Endodermal cell (in vitro differentiated cells): ENCODE measurements at places on chromosomes 1 and 21. TPM values are rescaled to one million over a fixed set of nuclear protein-coding genes. Genes with fewer than 3 reads are reported as not detected.

DNA sequence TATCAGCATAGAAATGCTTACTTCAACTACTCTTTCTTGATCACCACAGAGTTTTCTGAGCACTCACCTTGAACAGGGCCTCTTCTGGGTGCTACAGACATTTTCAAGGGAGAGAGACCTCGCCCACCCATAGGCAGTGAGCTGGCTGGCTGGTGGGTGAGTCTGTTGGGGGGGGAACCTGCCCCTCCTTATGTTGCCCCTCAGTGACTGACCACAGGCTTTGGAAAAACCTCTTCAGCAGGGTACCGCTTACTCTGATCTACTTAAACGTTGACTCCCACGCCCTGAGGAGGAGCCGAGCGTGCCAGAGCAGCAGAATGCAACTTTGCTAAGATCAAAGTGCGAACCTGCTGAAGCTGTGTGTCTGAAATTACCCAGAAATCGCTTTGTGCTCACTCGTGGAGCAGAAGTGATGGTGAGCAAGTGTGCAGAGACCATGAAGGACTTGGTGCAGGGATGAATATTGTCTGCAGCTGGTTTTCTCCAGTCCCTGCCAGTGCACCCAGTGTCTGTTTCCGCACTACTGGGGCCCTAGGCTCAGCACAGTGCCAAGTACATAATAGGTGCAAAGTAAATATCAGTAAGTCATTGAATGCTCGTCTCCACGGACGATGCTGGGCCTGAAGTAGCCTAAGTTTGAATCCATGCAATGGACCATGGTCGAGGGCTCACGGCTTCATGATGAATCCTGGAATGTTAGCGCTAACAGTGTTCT lies 158.7 kb upstream of the IRF2BP2 start:
- no peak overlapping the region for H3K27ac ChIP-seq
- H3K4me3 ChIP-seq = no peak overlapping the region
- DNase-seq = no peak
- H3K27me3 ChIP-seq = no peaks in the 10 kb centered on the region

GRCh38 chr1:6265151-6265550 lies 4.3 kb upstream of the GPR153 start:
- H3K27me3 ChIP-seq = peaks cover 11% of the 10 kb centered on the region
- H3K4me3 ChIP-seq = no peak overlapping the region
- DNase-seq = no peak
- H3K27ac ChIP-seq = no peak overlapping the region

DNA sequence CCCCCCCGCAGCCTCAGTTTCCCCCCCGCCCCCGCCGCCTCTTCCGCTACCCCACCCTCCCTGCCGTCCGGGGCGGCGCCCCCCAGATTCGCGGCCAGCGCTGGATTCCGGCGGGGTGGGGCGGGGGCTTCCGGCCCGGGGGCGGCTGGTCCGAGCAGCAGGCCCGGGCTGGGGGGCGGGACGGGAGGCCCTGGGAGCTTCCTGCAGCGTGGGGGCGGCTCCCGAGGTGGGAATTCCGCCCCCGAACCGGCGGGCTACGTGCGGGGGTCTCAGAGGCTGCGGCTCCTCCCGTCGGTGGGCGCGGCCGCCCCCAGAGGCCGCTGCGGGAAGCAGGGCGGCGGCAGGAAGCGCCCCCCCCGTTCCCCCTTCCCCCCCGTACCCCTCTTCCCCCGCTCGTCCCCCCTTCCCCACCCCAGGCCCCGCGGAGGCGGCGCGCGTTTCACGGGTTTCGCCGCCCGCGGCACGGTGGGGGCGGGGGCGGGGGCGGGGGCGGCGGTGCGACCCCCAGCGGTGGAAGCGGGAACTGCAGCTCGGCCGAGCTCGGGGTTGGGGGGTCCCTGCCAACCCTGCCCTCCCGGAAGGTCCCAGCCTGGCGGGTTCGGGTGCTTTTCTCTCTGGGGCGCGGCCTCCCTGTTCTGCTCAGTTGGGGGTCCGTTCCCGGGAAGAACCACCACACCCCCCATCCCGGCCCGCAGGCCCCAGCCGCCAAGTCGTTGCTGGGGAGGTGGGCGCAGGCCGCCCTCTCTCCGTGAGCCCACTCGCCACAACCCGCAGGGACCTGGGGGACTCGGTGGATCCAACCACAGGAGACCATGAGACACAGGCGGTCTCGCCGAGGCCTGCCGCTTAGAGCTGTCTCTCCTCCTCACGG lies 76.3 kb downstream of the MORN1 start:
- H3K27ac ChIP-seq = peak overlapping the region; percentile 60
- no peaks in the 10 kb centered on the region for H3K27me3 ChIP-seq
- no peaks in the 10 kb centered on the region for H3K36me3 ChIP-seq
- no peak overlapping the region for H3K4me3 ChIP-seq

GRCh38 chr1:43844114-43844513 lies 89.5 kb upstream of the ARTN start:
- H3K4me3 ChIP-seq = no peak overlapping the region
- no peaks in the 10 kb centered on the region for H3K27me3 ChIP-seq
- no peak for DNase-seq

DNA sequence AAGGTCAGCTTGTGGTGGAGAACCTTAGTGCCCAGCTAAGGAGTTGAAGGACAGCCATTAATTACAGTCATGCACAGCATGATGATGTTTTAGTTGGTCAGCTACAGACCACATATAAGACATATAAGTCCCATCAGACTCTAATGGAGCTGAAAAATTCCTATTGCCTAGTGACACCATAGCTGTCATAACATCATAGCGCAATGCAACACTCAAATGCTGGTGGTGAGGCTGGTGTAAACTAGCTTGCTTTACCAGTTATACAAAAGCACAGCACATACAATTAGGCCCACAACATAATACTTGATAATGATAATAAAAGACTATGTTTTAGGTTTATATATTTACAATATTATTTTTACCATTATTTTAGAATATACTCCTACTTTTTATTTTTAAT lies 4.0 kb downstream of the ECHDC2 start:
- no peak overlapping the region for H3K27ac ChIP-seq
- H3K27me3 ChIP-seq = peaks cover 30% of the 10 kb centered on the region
- no peak overlapping the region for H3K4me3 ChIP-seq
- no peaks in the 10 kb centered on the region for H3K4me1 ChIP-seq

KRTAP21-2 gene
- not detected in 2 replicates for total RNA-seq

DNA sequence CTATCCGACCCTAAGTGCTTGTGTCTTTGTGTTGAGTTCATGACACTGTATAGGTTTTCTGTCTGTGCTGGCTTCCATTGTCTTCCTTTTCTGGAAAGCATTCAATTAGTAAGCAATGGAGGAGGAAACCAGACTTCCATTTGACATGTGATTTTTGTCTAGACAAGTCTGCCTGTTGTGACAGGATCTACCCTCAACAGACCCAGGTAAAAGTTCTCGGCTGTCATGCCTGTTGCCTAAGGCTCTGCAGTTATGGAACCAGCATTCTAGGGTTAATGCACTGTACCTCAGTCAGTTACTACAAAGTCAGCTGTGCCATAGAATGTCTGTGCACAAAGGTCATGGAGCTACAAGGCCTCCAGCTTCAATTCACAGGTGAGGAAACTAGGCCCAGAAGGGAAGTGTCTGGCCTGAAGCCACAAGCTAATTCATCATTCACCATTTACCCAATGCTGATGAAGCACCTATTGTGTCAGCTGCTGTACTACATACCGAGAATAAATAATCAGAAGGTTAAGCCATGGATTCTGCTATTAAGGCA lies 72.3 kb downstream of the PLPP3 start:
- DNase-seq = no peak
- no peaks in the 10 kb centered on the region for H3K27me3 ChIP-seq
- peaks cover 62% of the 10 kb centered on the region for H3K36me3 ChIP-seq
- no peak overlapping the region for H3K27ac ChIP-seq
- H3K4me1 ChIP-seq = peaks cover 17% of the 10 kb centered on the region

DNA sequence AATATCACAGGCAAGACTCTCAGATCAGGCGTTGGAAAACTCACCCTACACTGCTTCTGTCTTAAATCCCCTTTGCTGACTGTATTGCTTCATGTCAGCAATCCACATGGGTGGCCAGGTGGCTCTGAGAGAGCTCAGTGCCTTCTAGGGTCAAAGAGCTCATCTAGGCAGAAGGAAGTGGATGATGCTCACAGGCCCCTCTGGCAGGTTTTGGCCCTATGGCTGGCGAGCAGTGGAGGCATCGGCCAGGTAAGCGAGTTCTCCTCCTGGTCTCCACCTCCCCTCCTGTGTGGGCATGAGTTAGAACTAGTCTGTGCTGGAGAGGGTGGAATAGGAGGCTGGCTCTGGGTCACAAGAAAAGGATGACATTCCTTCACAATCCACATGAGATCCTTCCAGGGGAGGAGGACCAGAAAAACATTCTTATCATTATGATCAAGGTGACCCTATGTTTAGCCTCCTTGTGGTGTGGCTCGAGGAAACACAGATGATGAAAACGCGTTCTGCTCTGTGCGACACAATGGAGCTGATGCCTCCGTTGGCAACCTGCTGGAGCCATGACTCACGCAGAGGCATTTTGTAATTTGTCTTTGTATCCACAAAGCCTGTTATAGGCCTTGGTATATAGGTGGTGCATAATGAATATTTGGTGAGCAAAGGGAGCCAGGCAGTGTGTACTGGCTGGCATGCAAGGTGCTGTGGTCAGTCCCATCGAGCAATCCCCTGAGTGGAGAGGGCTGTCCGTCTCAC lies 264.6 kb upstream of the RAB4A start:
- H3K27me3 ChIP-seq = no peaks in the 10 kb centered on the region
- H3K4me3 ChIP-seq = no peak overlapping the region
- peaks cover 4% of the 10 kb centered on the region for H3K4me1 ChIP-seq

GRCh38 chr1:41122851-41123518 lies 101.5 kb upstream of the SLFNL1 start:
- no peak overlapping the region for H3K27ac ChIP-seq
- peaks cover 23% of the 10 kb centered on the region for H3K27me3 ChIP-seq
- no peaks in the 10 kb centered on the region for H3K4me1 ChIP-seq
- DNase-seq = peak; percentile 52

LINGO4 gene
- not detected in 2 replicates for total RNA-seq

GRCh38 chr1:233304489-233305102 lies 9.1 kb upstream of the PCNX2 start:
- DNase-seq = no peak
- H3K4me1 ChIP-seq = no peaks in the 10 kb centered on the region
- H3K27me3 ChIP-seq = no peaks in the 10 kb centered on the region
- H3K4me3 ChIP-seq = no peak overlapping the region

DNA sequence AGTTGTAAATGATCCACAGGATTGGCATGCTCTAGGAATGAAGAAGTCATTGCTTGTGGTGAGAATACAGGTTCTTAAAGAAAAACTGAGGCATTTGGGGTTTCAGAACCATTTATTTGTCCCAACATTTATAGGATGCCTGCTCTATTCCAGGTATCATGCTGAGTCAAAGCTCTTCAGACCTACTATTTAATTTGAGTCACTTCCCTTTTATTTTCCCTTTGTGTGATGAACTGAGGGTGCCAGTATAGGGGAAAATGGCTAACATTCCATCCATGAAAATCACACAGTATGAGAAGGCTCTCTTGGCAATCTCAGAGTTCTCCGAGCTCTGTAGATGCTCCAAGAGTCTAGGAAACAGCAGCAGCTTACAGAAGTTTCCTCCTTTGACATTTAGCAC lies 110.4 kb downstream of the RNF220 start:
- H3K4me1 ChIP-seq = peaks cover 11% of the 10 kb centered on the region
- no peak overlapping the region for H3K4me3 ChIP-seq
- H3K36me3 ChIP-seq = no peaks in the 10 kb centered on the region
- H3K27ac ChIP-seq = no peak overlapping the region
- DNase-seq = no peak
- peaks cover 70% of the 10 kb centered on the region for H3K27me3 ChIP-seq

CRP gene
- total RNA-seq = 0.92 to 1.2 TPM (median 1.2 TPM) in 3 replicates

- no peak overlapping the region for H3K27ac ChIP-seq
- no peaks in the 10 kb centered on the region for H3K27me3 ChIP-seq
- no peak for DNase-seq
- H3K4me1 ChIP-seq = no peaks in the 10 kb centered on the region
Observed at GRCh38 chr1:152917794-152918193, 9.4 kb downstream of the IVL start.

- no peak for DNase-seq
- no peaks in the 10 kb centered on the region for H3K27me3 ChIP-seq
- no peak overlapping the region for H3K27ac ChIP-seq
- H3K36me3 ChIP-seq = no peaks in the 10 kb centered on the region
- H3K4me3 ChIP-seq = no peak overlapping the region
Observed at GRCh38 chr1:86324130-86324822, 71.8 kb downstream of the ODF2L start.

CFAP74 gene
- 0.57 to 0.59 TPM (median 0.58 TPM) in 3 replicates for total RNA-seq

DNA sequence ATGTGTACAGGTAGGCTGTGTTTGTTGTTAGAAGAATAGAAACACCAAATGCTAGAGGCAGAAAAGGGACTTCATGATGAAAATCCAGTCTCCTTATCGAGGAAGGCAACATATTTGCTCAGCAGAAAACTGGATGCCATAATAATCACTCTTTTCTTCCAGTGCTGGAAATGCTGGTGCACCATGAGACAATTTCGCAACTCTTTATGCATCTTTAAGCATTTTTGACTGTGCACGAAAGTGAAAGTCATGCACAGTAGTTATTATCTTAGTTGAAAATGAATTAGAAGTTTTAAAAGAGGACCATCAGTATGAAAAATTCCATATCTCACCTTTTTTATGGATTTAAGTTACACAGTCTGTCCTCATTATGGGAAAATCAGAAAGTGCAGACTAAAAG lies 29.1 kb downstream of the SMYD2 start:
- no peak for DNase-seq
- no peak overlapping the region for H3K4me3 ChIP-seq
- H3K27me3 ChIP-seq = no peaks in the 10 kb centered on the region
- no peaks in the 10 kb centered on the region for H3K4me1 ChIP-seq

DNA sequence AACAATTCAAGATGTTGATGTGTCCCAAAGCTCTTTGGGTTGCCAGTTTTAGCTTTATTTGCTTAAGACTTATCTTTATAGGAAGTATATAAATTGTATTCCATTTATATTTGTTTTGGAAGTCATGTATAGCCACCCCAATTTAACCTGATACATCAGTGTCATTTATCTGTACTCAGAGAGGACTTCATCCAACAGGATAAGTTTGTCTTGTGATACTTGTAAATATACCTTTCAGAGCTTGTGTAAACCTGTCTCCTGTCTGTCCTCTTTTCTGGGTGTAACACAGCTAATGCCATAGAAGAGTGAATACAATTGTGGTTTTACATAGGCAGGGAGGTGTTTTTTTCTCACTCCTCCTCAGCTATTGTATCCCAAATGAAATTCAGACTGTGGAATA lies 10.4 kb downstream of the PTGFR start:
- no peak for DNase-seq
- no peaks in the 10 kb centered on the region for H3K36me3 ChIP-seq
- H3K27me3 ChIP-seq = no peaks in the 10 kb centered on the region
- no peak overlapping the region for H3K27ac ChIP-seq
- no peak overlapping the region for H3K4me3 ChIP-seq

TRIM45 gene
- total RNA-seq = 5.2 to 16.5 TPM (median 14.6 TPM) in 3 replicates

DNA sequence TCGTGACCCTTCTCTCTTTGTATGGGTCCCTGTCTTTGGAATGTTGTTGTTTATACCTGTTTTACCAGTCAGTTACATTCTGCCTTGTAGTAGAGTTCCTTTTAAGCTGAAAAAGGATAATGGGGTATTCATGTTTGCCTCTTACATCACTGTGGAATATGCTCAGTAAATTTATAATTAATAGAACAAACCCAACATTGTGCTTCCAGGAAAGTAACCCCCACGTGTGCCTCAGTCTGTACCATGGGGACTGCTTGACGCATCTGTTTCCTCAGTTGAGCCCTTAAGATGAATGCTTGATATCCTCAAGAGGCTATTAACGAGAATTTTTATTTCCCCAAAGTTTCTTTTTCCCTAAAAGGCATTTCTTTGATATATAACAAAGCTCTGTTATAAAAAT lies 73.4 kb downstream of the ST6GALNAC3 start:
- no peak for DNase-seq
- H3K4me1 ChIP-seq = no peaks in the 10 kb centered on the region
- no peak overlapping the region for H3K4me3 ChIP-seq
- H3K27ac ChIP-seq = no peak overlapping the region
- no peaks in the 10 kb centered on the region for H3K27me3 ChIP-seq
